Stimulated activated CD4-positive, alpha-beta T cell treated with anti-CD3 and anti-CD28 coated beads, Interleukin-2, amount 100 ng/mL, for 48 hours (primary cell): ENCODE measurements at places on chromosomes 7 and 10.

DNA sequence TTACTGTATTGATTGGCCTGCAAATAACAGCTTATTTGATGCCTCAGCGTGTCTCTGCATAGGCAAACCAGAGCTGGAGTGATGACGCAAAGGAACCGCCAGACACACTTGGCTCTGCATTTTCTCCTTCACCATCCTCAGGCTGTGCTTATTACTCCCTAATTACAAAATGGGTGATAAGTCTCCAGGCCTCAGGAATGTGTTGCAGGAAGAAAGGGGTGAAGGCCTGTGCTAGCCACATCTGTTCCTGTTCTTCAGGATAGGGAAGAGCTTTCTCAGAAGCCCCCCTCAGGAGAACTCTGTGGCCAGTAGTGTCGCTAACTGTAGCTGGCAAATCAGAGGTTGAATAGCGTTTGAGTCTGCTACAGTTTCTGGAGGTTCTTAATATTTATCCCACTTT lies 5.1 kb downstream of the TDRD1 start:
- DNase-seq, result no peak

GRCh38 chr10:51804866-51805265 lies 105.5 kb upstream of the CSTF2T start:
- DNase-seq, result no peak

- no peak for DNase-seq
Measured at GRCh38 chr10:32317795-32318357, 29.1 kb downstream of the EPC1 start.

- DNase-seq, result no peak
Measured at GRCh38 chr7:94250987-94251386, 143.7 kb upstream of the COL1A2 start.

DNA sequence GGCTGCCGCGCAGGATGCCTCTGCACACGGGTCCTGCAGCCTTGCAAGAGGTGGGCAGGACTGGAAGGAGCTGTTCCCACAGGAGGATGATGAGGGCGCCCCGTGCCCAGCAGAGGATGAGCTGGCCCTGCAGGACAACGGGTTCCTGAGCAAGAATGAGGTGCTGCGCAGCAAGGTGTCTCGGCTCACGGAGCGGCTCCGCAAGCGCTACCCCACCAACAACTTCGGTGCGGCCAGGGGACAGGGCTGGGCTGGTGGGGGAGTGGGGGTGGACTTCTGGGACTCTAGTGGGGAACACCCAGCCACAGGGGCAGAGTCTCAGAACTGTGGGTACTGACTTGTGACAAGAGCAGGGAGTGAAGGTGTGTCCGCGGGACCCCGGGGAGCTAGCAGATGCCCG lies 16.0 kb downstream of the ZFYVE27 start:
- DNase-seq, result no peak

- no peak for DNase-seq
Measured at GRCh38 chr10:23656735-23657134, 217.9 kb downstream of the OTUD1 start.

- DNase-seq, result no peak
Measured at GRCh38 chr7:74713567-74713966, 56.0 kb downstream of the GTF2I start.

- no peak for DNase-seq
Measured at GRCh38 chr7:91293840-91294239, 29.6 kb downstream of the FZD1 start.

- DNase-seq, result no peak
Measured at GRCh38 chr10:124554085-124554858, 92.6 kb downstream of the LHPP start.

GRCh38 chr10:126255313-126255712 lies 133.0 kb downstream of the ADAM12 start:
- no peak for DNase-seq

DNA sequence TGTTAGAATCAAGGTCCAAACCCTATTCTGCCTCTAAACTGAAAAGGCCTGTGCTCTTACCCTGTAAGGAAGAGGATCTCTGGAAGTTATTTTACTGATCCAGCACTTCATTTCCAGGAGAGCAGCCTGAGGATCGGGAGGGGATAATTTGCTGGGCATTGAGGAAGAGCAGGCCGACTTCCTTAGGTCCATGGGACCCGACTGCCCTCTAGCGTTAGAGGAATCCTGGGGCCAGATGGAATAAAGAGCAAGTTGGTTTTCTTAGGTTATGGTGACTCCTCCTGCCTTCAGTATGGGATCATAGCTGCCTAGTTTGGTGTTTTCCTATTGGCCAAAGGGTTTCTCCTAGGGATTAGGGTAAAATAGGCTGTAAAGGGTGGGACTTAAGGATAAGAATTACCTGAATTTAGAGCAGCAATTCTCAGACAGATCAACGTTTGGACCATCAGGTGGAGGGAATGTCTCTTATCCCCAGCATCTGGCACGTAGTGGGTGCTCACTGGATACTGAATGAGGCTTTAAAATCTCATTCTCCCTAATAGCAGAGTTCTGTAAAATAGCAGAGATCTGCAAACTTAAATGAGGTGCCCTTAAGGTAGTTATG lies 40.0 kb upstream of the SORBS1 start:
- DNase-seq, result peak; percentile 46

DNA sequence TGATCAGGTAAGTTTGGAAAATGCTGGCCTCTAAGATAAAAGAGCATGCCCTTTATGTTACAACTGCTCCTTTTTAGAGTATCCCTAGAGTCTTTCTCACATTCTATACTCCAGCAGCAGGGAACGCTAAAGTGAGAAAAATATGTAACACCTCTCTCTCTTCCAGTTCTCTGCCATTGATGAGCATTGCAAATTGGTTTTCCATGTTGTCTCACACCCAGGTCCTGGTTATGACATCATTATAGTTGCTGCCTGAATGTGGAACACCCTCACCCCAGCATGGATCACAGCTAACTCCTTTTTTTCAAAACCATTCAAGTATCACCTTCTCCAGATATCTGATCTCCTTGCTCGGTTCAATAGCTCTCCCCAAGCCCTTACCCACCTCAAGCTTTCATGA lies 84.4 kb downstream of the DGKI start:
- DNase-seq, result no peak

DNA sequence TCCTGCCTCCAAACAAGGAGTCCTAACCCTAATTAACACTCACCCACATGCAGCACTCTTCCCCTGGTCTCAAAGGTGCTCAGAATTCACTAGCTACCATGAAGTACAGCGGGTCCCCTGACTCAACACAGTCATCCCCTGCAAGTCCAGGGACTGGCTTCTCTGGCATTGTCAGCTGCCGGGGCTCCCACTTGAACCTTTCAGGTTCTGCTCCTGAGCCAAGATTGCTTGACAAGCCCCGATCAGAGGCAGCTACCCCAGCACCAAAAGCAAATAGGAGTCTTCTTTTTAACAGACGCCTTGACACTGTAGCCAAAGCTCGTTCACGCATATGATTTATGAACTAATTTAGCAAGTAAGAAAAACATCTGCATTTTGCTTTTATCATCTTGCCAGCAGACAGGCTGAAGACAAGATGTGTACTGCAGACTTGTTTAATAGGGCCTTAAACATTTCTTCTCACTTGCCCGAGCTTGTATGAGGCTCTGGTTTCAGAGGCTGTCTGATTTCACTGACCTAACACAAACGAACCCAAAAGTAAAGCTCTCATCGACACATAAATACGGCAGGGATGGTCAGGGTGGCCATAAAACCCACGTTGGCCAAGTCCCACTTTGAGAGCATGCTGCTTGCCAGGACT lies 67.6 kb upstream of the ADAM12 start:
- no peak for DNase-seq

GRCh38 chr7:72924386-72924732 lies 536 bp upstream of the POM121 start:
- no peak for DNase-seq

DNA sequence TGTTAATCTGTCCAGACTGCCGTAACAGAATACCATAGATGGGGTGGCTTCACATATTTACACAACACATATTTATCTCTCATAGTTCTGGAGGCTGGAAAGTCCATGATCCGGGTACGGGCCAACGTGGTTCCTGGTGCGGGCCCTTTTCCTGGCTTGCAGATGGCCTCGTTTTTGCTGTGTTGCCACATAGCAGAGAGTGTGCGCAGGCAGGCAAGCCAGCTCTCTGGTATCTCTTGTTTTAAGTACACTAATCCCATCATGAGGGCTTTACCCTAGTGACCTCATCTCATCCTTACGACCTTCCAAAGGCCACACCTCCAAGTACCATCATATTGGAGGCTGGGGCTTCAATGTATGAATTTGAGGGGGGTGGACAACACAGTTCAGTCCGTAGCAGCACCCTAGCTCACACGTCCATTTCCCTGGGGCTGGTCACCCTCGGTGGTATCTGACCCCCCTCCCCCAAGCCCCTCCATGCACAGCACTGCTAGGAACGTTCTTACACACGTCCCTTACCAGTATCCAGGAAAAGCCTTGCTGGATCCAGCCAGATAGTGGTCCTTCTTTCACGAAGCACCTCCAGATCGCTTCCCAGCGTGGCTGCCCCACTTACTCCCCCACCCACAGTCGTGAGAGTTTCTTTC lies 21.5 kb downstream of the CUX1 start:
- no peak for DNase-seq

DNA sequence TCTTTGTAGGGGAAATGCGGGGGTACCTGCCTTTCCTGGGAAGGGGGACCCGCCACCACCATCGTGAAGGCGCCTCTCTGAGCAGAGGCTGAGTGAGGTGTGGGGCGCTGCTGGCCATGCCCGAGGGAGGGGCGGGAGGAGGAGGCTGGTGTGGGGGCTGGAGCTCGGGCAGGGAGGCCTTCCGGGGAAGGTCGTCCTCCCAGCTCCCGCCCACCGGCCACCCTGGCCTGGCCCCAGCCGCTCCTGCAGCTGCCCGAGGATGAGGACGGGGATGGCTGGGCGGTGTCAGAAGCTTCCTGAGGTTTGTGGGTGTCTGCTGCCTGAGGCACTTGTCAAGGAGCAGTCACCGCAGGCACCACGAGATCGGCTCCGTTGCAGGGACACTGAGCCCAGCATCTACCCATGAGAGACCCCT lies 11.4 kb downstream of the PWWP2B start:
- no peak for DNase-seq

GRCh38 chr7:77862691-77863090 lies 64.1 kb downstream of the PHTF2 start:
- no peak for DNase-seq

DNA sequence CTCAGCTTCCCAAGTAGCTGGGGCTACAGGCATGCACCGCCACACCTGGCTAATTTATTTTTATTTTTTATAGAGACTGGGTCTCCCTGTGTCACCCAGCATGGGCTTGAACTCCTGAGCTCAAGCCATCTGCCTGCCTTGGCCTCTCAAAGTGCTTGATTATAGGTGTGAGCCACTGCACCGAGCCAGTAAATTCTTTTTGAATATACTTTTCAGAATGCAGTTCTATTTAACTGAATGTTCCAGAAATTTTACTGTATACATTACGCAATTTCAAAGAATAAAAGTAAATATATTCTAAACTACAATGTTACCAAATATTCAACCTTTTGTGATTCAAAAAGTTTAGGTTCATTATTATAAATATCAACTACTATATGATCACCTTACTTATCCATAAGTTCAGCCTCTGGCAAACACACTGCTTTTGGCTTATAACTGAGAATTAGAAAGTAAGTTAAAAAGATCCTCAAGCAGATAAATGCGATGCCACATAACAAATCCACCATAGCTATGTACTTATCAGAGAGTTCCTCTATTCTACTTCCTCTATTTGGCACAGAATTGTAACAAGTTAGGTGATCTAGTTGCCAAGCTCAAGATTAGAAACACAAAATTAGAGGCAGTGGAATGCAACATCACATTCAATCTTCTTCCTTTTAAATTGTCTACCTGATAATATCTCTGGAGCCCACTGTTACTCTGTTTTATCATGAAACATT lies 118.2 kb downstream of the ANK3 start:
- no peak for DNase-seq

DNA sequence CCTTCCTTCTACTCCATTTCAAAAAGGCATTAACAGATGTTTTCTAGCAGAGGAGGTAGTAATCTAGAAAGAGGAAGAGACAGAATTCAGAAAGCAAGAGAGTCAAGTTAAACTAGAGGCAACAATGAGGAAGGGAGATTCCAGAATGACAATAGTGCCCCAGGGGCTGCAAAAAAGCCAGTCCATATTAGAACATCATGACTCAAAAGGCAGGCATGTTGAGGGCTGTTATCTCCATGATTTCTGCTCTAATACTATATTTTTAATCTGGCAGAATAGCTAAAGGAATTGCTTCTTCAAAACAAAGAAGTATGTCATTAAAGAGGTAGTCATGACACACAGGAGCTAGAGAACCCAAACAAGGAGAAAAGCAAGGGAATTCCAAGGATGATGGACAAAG lies 599.6 kb downstream of the INHBA start:
- DNase-seq, result no peak

- DNase-seq, result no peak
Measured at GRCh38 chr10:132193907-132194552, 7.3 kb downstream of the DPYSL4 start.

GRCh38 chr10:71888248-71888622 lies 37.2 kb upstream of the PSAP start:
- DNase-seq, result no peak

DNA sequence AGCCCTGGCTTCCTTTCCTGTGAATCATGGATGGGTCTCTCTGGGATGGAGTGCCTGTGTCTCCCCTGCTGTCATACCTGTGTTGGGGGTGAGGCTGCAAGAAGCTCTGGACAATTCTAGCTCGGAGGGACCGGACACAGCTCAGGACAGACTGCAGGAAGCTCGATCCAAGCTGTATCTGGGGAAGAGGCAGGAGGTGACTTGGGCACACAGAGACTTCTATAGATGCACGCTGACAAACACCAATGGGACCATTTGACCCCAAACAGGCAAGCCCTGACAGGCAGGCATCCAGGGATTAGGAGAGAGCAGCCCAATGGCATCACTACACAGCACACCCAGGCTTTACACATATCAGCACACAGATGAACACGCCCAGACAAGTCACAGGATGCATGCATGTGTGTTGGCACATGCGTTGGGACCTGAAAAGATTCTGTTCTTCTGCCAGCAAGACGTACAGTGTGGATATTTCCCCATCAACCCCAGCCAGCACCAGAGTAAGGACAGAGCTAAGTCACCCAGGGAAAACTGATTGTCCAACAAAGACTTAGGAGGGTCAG lies 4.5 kb downstream of the LLCFC1 start:
- DNase-seq, result no peak

- no peak for DNase-seq
Measured at GRCh38 chr10:124646483-124647352, 97.5 kb downstream of the FAM53B start.

DNA sequence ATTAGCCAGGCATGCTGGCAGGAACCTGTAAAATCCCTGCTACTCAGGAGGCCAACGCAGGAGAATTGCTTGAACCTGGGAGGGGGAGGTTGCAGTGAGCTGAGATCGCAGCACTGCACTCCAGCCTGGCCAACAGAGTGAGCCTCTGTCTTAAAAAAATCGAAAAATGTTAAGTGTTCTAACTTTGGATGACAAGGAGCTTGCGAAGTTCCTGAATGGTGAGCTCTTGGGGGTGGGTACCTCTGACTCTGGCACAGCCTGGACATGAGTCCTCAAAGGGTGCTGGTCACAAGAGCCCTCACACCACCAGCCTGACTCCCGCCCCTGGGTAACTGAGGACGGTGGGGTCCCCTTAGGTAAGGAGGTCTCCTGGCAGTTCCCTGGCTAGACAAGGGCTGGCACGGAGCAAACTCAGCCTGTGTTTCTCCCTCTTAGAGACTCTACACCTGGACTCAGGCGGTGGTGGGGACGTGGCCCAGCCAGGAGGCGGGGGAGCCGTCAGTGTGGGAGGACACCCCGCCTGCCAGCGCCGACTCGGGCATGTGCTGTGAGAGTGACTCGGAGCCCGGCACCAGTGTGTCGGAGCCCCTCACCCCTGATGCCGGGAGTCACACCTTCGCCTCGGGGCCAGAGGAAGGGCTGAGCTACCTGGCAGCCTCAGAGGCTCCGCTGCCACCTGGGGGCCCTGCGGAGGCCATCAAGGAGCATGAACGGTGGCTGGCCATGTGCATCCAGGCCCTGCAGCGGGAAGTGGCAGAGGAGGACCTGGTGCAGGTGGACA lies 24.1 kb downstream of the AMZ1 start:
- DNase-seq, result no peak
